ENCODE measurements at places on chromosomes 7 and 10. TPM values are rescaled to one million over a fixed set of nuclear protein-coding genes. Genes with fewer than 3 reads are reported as not detected.
A peak's percentile ranks its signal among the peaks of the same experiment; 100 is the strongest.

DNA sequence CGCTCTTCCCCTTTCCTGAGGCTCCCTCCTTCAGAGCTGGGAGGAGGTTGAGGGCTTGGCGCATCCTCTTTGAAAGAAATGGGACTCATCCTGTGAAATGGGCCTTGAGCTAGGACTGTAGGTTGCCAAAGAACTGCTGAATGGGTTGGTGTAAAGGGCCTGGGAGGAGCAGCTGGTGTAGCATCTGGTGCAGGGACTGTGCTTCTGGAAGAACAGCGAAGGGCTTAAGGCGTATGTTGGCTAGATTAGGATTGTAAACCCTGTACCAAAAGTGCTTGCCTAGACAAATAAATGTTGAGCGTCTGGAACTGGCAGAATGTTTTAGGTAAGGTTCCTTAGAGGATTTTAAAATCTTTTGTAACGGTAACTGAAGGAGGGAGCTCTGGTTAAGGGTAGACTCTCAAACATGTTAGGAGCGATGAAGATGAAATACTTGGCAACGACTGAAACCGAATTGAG is 563 bp downstream of the STAM start:
- no peak for DNase-seq

GRCh38 chr7:2483494-2483893 is 7.3 kb upstream of the GRIFIN start:
- no peak for DNase-seq

GRCh38 chr10:122911889-122912484 is 1.6 kb downstream of the FAM24A start:
- DNase-seq, result peak; percentile 52

- peak; percentile 57 for DNase-seq
These were observed 102.1 kb downstream of the PIP4K2A start for GRCh38 chr10:22612318-22612717.

GRCh38 chr10:60710041-60710440 is 68.2 kb upstream of the CDK1 start:
- DNase-seq, result no peak

GRCh38 chr10:6737080-6737641 is 157.1 kb upstream of the PRKCQ start:
- no peak for DNase-seq

DNA sequence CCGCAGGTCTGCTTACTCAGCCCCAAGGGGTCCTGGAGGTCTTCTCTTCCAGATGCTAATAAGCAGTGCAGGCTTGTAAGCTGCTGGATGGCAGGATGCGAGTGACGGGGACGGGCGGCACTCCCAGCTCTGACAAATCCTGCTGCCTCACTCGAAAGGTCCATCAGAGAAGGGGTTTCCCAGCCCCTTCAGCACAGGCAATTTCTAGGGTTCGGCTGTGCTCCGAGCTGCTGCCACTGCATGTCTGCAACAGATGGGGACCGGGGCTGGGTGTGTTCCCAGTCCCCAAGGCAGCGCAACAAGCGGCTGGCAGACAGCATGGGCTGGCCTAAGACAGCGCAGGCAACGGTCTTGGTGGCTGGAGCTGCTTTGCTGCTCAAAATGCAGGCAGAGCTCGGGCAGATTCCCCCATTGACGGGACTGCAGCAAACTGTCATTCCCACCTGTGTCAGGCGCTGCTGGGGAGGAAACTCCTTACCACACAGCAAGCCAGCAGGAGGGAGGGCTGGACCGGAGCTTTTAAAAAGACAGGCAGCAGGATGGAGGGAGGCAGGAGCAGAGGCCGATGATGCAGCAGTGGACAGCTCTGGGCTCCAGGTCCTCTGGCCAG is 62.4 kb downstream of the PRKAG2 start:
- no peak for DNase-seq

DNA sequence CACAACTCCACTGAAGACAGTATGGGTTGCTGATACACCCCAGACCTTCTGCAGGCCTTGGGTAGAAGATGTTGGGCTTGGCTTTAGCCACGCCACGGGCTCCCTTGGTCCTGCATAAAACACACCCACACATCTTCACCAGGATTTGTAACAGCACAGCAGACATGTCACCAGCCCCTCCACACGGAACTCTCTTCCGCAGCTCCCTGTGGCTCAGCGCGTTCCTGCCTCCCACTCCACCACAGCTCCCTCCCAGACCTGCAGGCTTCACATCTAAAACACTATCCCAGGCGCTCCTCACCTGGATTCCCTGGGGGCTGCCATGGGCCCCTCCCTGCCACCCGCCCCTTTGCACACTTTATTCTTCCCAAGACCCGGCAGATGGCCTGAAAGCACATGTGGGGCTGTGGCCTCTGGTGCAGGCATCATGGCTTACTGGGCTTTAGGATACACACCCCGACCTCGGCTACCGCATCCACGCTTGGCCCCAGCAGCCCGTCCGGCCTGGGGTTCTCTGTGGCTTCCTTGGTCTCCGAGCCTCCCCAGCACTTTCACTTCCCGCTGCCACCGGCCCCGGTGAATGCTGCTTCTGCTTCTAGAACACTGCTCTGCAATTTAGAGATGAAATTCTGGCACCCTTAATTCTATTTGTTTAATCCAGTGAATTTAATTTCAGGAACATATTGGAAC is 432.9 kb downstream of the DNAJB6 start:
- DNase-seq, result no peak

DNA sequence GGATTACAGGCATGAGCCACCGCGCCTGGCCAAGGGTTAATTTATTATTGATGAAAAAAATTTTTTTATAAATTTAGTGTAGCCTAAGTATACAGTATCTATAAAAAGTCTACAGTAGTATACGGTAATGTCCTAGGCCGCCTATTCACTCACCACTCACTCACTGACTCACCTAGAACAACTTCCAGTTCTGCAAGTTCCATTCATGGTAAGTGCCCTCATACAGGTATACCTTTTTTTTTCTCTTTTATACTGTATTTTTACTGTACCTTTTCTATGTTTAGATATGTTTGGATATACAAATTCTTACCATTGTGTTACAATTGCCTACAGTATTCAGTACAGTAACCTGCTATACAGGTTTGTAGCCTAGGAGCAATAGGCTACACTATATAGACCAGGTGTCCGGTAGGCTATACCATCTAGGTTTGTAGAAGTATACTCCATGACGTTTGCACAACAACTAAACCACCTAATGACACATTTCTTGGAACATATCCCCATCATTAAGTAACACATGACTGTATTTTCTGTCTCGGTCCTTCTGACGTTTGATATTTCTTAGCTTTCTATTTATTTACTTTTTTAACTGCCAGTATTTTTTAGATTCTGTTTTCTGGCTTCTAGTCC is 23.4 kb downstream of the IRF5 start:
- DNase-seq, result no peak

DNA sequence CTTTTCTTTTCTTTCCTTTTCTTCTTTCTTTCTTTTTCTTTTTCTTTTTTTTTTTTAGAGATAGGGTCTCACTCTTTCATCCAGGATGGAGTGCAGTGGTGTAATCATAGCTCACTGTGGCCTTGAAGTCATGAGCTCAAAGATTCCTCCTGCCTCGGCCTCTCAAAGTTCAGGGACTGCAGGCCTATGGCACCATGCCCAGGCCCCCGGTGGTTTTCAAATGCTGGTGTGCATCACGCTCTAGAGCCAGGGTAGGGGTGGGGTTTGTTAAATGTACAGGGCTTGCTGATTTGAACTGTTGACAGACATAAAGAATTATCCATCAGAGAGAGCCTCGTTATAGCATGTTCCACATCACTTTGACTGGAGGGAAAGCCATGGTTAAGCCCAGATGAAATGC is 5.8 kb downstream of the MINDY4 start:
- DNase-seq, result no peak

GRCh38 chr7:2819161-2819953 is 24.8 kb downstream of the GNA12 start:
- no peak for DNase-seq

GRCh38 chr10:50992972-50993766 is 81.1 kb upstream of the PRKG1 start:
- DNase-seq, result no peak

DNA sequence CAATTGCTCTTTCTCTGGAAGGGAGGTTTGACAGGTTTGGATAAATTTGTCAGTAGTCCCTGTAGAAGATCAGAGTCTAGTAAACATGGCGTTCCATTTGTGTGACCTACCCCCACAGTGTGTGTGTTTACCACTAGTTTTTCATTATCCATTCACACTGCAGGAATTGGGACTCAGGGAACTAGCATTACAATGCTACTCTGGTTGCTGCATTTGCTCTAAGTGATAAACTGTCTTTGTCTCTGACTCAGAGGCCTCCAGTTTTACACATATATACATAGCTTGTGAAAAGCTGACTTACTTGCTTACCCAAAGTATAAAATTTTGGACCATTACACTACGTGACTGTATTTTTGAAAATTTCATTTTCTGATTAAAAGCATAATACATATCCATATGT is 1604.0 kb downstream of the REEP3 start:
- no peak for DNase-seq

DNA sequence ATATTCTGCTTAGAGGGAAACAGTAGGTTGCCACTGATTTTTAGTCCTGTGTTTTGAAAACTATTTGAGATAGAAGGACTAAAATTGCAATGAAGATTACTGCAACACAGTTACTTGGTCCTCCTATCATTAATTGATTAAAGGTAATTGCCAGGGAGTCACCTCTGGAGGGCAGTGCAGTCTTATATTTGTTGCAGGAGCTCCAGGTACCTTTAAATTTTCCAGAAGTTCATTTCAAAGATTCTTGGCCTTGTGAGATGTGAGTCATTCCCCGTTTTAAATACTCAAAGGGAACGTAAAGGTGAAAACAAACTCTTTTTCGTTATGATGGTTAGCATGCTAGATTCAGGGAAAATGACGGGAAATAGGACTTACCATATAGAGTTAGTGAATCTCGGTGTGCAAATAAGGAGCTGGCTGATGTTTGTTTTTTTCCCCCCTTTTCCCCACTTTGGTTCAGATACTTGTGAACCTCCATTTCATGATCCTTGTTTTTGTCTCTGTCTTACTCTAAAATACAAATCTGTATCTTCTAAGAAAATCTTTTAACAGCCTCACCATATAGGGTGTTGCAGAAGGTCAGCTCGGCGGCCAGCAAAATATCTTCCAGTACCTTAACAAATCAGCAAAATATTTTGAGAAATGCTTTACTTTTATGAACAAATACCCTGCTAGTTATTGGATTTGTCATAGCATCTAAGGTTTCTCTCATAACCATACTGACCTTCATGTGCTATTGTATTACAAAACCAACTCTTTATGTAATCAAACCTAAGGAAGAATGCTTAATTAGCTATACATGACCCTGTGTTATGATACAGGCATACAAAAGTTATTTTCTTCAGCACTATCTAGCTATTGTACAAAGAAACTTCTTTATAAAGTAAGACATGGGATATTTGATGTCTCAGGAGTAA is 143.0 kb upstream of the HDAC9 start:
- no peak for DNase-seq

- no peak for DNase-seq
These were observed 380.9 kb upstream of the ADARB2 start for GRCh38 chr10:2118201-2118600.

GRCh38 chr7:74064696-74065095 is 18.9 kb upstream of the LIMK1 start:
- DNase-seq, result no peak

GRCh38 chr7:17307000-17307399 is 8.5 kb downstream of the AHR start:
- no peak for DNase-seq

GRCh38 chr10:93445978-93446720 is 36.0 kb downstream of the MYOF start:
- no peak for DNase-seq

- no peak for DNase-seq
These were observed 62.8 kb downstream of the TACC2 start for GRCh38 chr10:122051609-122052385.

- DNase-seq, result no peak
These were observed 604 bp upstream of the SHTN1 start for GRCh38 chr10:117005527-117006055.

DNA sequence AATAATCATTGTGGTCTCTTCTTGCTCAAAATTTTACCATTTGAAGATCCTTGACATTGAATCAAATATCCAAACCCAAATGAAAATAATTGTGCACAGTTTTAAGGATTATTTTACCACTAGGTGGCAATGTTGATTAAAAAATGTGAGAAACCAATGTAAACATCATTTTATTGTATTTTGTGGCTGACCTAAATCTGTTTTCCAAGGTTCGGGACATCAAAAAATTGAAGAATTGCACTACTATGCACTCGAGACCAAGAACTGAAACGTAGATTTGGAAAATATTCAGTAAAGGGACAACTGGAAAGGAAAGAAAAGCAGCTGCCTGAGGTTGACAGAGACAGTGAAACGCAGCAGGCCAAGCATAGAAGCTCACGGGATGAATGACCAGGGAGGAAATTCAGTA is 259.3 kb downstream of the SNX13 start:
- DNase-seq, result no peak

DNA sequence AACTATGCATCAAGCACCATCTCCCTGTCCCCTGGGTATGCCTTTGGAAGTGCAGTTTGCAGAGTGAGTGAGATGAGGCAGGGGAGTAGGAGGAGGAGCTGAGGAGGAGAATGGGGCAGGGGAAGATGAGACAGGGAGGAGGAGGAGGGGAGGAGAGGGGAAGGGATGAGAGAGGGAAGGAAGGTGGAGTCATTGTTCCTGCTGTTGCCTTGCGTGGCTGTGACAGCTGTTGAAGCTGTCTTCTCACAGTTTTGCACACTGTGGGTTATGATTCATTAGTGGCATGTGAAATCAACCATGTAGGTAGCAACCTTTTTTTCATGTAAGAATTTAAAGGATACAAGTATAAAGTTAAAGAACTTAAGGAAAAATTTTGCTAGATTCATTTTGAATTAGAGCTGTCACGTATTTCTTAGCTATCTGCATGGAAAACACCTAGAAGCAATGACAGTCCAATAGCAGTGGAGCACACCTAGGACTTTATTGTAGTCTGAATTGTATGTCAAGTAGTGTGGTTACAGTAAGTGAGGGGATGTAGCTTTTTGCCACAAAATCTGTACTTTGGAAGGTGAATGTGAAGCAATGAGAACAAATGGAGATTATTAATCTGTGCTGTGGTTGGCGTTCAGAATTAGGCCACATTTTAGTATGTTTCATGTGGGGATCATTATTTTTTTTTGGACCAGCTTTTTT is 21.7 kb downstream of the CCM2 start:
- DNase-seq, result no peak

Gene TFR2
- 2.6 TPM for total RNA-seq

Gene MNX1
- not detected for total RNA-seq

Gene MBL2
- total RNA-seq, result not detected

Gene C10orf105
- 0.14 TPM for total RNA-seq

Gene PRKAR2B
- 0.60 TPM for total RNA-seq

Gene ECHDC3
- 1.3 TPM for total RNA-seq

Gene SPDYE11
- total RNA-seq, result not detected

Gene NPSR1
- not detected for total RNA-seq

Gene ESYT2
- total RNA-seq, result 76.8 TPM

Gene CRYGN
- total RNA-seq, result not detected

Gene MACC1
- total RNA-seq, result 0.06 TPM

Gene ITGB8
- not detected for total RNA-seq
